Ovary (tissue), 10 donors: ENCODE measurements at places on chromosomes 5 and 9.

GRCh38 chr5:196350-196749 lies 5.1 kb downstream of the LRRC14B start:
- DNase-seq = no peak

GRCh38 chr5:143938230-143938629 lies 126.3 kb downstream of the HMHB1 start:
- no peak for DNase-seq

DNA sequence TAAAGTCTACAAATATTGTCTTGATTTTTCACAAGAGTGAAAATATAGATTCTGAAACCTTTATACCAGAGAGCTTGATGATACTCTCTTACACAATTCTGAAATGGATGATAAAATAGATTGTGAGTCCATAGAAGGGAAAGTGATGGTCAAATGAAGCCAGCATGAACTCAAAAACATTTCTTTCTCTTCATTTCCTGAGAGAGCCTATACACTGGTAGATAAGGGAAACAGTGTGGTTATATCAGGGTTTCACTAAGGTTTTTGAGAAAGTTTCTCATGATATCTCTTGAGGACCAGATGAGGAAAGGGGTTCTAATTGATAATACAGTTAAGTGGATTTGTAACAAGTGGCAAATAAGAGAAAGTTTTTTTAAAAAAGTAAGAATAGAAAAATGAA lies 254.1 kb downstream of the PJA2 start:
- no peak for DNase-seq

DNA sequence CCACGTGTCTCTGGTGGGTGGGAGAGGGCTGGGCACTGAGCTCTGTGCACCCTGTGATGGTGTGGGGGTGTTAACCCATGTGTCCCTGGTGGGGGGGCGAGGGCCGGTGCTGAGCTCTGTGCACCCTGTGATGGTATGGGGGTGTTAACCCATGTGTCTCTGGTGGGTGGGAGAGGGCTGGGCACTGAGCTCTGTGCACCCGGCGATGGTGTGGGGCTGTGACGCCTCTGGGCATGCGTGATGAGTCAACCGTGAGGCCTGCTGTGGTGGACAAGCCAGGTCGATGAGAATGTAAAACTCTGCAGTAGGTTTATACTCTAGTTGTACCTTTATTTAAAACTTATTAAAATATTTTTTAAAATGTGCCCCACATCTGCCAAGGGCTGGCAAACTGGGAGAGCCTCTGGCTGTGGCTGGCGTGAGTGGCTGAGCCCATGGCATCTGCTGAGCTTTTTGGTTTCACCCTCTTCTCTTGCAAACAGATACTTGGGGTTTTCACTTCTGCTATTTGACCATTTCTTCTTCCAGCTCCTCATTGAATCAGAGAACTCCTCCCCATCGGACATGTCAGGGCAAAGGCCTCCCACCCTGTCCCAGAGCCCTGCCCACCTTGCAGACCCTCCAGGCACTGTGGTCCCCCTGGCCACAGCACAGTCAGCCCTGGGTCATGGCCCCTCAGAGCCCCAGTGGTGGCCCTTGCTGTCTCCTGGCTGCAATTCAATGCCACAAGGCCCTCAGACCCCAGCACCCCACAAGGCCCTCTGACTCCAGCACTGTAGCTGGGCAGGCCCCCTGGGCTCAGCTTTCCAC lies 18.5 kb upstream of the EXOC3 start:
- no peak for DNase-seq

DNA sequence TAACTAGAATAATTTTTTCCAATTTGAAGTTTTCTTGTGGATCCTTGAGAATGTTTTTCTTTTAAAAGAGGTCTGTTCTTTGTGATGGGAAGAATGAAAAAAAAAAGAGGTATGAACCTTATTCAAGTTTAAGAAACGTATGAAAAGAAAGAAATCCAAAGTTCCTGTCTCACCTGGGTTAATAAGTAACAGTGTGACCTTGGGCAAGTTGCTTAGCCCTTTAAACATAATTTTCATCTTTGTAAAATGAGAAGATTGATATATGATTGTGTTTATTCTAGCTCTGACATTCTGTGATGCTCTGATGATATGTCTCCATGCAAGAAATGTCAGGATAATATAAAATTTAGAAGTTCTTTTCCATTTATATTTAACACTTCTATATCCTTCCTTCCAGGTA lies 19.3 kb downstream of the SLC26A2 start:
- DNase-seq = no peak

- no peak for DNase-seq
These were observed 191.8 kb downstream of the SLF1 start for GRCh38 chr5:94810281-94810680.

- peak; percentile 32 for DNase-seq
These were observed 1.3 kb downstream of the ZNF131 start for GRCh38 chr5:43121913-43122484.

DNA sequence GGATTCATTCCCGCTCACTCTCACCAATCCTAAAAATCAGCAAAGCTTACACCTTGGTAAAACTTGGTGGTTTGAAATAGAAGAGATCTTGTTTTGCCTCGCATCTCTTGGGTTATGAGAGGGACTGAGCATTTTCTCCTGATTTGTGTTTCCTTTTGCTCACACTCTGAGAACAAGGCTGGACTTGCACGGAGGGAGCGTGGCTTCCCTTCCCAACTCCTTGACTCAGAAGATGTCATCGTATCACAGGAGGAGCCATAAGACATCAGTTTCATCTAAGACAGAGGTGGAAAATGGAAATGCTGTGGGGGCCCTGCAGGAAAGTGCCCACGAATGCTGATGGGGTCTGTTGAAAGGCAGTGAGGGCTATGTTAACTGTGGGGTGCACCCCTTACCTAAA lies 37.4 kb downstream of the CTSL start:
- no peak for DNase-seq

DNA sequence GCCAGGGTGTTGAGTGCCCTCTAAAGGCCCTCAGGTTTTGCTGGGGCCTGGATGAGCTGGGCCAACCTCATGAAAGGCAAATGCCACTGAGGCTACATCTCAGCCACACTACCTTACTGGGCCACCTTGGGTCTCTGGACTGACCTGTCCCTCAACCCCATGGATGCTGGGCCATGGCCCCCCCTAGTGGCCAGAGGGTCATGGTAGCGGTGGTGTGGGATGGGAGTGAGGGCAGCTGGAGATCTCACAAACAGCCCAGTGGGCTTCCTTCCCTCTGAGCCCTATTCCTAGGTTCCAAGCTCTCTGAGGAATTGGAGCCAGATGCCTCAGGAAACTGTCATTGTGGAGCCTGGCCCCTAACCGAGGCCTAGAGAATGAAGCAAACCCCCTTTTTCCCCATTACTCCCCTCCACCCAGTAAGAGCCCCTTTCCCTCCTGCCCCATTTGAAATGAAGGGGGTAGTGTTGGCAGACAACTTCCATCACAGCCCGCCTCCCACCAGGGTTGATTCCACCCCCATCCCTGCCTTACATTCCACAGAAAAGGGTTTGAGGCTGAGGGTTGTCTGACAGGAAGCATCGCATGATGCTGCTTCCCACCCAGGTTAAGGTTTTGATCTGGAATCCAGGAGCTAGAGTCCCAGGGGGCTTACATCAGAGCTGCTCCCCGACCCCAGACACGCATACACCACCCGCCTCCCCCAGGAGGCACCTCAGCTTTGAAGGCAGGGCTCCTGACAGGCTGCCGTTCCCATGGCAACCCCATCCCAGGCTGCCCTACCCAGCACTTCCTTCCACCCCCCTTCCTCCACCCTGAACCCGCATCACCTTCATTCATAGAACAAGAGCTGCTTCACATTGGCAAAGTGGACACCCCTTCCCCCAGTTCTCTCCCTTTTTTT lies 63.9 kb downstream of the PCDH1 start:
- DNase-seq = no peak

DNA sequence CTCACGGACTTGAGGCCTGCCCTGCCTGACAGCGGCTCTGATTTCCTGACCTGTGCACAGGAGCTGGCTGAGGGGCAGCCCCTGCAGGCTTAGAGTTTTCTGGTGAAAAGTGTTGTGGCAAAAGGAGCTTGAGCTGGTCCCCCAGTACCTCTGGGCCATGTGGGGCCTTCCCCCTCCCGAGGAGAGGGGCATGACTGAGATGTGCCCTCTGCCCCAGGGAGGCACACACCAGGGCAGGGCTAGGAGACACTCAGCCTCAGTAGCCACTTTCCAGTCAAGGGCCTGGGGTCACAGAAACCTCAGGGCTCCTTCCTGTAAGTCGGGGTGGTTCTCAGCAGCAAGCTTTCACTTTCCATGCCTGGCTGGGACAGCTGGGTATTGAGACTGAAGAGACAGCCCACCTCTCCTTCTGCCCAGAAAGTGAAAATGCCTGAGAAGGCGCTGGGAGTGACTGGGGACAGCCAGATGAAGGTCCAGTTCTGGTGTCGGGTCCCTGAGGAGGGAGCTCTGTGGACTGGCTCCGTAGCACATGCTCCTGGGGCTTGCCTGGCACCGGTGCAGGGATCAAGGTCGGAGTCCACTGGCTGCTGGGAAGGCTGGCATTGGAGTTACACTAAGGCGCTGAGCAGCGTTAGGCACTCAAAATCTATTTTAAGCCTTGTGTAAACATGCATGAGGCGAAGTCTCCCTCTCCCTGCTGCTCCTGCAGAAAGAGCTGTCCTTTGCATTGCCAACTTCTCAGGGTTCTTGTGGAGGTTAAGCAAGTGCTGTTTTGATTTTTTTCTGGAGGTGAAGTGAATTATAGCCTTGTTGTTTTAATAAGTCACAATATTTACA lies 394.9 kb downstream of the GADD45G start:
- peak; percentile 60 for DNase-seq

DNA sequence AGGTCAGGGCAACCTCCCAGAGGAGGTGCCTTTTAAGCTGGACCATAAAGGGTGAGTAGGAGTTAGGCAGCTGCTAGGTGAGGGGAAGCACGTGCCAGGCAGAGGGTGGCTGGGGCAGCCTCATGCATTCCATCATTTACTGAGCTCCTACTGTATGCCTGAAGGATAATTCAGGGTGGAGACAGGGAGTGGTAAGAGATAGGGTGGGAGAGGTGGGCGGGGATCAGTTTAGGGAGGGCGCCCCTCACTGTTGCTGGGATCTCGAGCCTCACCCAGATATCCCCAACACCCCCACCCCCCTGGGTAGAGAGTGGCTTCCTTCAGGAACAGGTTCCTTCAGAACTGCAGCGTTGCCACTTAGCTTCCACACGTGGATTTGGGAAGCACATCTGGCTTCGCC lies 74.5 kb upstream of the ASS1 start:
- DNase-seq = no peak

- peak; percentile 61 for DNase-seq
These were observed 38.9 kb downstream of the SLC35D2 start for GRCh38 chr9:96344458-96345180.

DNA sequence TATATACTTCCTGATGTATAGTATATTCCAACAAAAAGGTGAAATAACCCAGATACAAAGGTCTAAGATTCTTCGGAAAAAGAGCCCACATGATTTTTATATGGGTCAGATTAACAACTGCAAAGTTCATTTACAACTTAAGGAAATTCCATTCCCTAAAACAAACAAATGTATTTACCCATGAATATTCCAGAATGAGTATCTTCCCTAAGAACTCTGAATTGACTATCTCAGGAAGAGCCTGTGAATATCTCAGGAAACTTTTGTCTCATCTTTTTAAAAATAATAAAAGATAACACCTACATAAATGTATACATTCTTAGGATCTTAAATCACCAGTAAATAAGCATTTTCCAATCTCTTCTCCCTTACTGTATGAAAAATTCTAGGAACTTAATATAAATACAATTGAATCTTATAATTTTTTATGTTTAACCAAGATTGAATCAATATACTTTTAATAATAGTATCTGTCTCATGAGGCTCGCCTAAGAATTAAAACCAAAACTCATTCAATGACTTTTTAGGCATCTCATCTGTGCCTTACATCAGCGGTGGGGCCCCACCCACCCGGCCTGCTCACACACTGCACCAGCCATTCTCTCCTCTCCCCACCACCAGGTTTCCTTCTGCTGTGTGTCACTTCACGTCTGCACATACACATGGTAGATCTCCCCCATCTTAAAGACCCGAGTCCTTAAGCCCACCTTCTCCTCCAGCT lies 78.1 kb downstream of the RAPGEF1 start:
- DNase-seq = no peak

- DNase-seq = no peak
These were observed 789.3 kb downstream of the SEMA5A start for GRCh38 chr5:8756498-8757084.

GRCh38 chr5:39214912-39215709 lies 4.3 kb downstream of the FYB1 start:
- no peak for DNase-seq
